ENCODE measurements at places on chromosomes 7 and 10.

DNA sequence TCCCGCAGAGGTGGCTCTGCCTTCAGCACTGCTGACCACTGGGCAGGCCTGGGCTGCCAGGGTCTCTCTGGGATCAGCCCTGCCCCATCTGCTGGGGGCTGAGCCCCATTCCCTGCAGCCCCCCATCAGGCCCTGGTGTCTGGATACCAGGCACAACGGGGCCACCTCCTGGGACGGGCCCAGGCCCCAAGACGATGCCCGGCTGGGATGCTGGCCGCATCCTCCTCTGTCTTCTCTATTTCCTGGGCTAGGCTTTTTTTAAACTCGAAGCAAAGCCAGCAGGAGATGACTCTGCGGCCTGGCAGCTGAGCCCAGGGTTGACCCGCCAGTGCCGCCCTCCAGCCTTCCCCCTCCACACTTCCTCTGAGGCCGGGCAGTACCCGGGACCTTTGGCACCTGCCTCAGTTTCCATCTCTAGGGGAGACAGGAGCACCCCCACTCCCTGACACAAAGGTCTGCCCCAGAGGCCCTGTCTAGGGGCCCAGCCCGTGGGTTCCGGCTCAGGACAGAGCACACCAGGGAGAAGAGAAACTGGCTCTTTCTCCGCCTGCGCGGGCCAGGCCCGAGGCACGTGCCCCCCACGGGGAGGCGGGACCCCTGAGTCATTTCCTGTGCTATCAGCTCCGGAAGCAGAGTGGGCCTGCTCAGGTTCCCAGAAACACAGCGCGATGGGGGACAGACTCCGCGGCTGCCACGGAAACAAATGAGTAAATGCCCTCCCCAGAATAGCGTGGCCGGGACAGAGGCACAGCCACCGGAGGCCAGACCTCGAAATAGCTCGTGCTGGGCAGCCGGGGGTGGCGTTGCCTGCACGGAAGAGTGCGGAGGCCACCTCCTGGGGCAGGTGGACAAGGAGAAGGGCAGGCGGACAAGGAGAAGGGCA, 84.6 kb upstream of the PDGFA start:
- no peaks in the 10 kb centered on the region for H3K4me1 ChIP-seq
- DNase-seq, result peak; percentile 53
- no peak overlapping the region for H3K4me3 ChIP-seq
- H3K27me3 ChIP-seq, result no peaks in the 10 kb centered on the region

DNA sequence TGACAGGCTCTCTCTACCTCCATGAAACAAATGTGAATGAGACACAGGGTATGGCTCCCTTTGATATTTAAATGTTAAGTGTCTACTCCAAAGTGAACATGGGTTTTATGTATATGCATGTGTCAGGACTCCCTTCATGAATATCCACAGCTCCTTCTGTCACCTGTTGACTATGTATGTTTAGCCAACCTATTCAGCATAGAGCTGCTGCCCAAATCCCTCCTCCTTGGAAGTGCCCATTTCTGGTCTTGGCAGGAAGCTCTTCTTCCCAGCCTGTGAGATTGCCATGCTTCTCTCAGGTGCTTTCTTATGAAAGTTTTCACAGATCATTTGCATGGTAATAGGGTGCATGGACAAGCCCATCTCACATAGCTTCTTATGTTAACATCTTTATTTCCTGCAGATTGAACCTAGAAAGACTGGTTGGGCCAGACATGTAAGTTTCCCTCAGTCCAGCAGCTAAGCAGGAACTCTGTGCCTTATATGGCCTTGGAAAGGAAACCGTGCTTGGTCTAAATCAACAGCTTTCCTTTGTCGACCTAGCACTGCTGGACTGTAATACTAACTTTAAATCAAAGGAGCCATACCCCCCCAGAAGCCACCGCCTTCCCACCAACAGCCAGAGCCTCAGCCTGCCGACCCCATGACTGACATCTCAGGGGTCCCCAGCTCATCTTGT, 288.9 kb downstream of the ADARB2 start:
- H3K4me1 ChIP-seq, result no peaks in the 10 kb centered on the region
- DNase-seq, result no peak
- H3K4me3 ChIP-seq, result no peak overlapping the region
- H3K36me3 ChIP-seq, result no peaks in the 10 kb centered on the region
- no peak overlapping the region for H3K27ac ChIP-seq

- no peak for DNase-seq
- H3K27me3 ChIP-seq, result no peaks in the 10 kb centered on the region
- no peaks in the 10 kb centered on the region for H3K4me1 ChIP-seq
- no peak overlapping the region for H3K27ac ChIP-seq
- H3K36me3 ChIP-seq, result no peaks in the 10 kb centered on the region
Observed at GRCh38 chr7:3041986-3042675, 1.5 kb downstream of the CARD11 start.

DNA sequence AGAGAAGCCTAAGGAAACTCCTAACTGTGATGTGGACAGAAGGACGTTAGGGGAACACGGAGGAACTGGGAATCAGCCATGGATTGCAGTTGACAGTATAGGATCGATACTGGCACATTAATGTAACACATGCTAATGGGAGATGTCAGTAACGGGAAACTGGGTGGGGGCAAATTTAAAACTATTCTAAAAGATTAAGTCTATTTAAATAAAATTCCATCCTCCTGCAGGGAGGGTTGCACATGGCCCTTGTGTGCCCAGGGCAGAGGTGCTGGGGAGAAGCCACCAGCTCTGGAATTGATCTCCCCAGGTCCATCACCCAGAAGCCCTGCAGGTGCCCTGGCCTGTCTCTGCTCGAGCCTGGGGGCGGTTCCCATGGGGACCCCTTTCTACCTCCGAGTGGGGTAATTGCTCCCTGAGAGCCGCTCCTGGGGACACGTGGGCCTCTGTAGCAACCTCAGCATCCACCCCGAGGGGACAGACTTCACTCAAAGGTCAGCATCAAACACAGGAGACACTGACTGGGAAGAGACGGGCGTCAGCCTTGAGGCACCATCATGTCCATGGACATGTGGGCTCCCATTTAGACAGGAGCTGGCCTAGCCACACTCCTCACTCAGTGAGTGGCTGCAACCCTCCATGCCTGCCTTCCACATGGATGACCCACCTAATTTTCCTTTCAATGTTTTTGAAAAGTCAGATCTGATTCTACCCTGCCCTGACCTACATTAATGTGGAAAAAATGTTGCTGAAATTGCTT, 21.1 kb downstream of the SCART1 start:
- H3K4me1 ChIP-seq, result no peaks in the 10 kb centered on the region
- H3K36me3 ChIP-seq, result no peaks in the 10 kb centered on the region
- DNase-seq, result no peak
- H3K27me3 ChIP-seq, result no peaks in the 10 kb centered on the region
- no peak overlapping the region for H3K27ac ChIP-seq
- H3K4me3 ChIP-seq, result no peak overlapping the region

DNA sequence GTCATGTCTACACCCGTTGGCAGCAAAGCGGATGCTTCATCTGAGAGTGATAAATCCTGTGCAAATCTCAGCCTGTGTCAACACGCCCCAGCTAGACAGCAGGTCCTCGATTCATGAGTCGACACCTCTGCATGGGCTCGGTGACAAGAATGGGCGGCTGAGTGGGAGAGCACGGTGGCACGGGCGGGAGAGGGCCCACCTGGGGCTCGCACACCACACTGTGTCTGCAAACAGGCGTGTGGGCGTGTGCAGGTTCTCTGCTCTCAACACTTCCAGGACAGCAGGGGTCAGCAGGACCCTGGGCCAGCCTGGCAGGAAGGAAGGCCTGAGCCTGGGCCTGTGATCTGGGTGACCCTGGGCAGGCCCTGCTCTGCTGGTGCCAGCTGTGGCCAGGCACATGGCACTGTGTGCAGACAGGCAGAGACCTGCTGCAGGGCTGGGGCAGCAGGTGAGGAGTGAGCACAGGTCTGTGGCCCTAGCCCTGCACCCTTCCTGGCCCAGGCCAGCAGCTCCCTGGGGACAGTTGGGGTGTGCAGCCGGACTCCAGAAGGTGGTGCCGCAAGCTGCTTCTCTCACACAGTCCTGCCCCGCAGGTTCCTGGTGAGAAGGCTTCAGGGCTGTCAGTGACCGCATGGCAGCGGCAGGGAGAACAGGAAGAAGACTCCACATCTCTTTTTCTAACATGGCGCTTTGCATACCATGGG, 216.4 kb downstream of the ELFN1 start:
- H3K27ac ChIP-seq, result no peak overlapping the region
- no peaks in the 10 kb centered on the region for H3K4me1 ChIP-seq
- no peaks in the 10 kb centered on the region for H3K36me3 ChIP-seq

DNA sequence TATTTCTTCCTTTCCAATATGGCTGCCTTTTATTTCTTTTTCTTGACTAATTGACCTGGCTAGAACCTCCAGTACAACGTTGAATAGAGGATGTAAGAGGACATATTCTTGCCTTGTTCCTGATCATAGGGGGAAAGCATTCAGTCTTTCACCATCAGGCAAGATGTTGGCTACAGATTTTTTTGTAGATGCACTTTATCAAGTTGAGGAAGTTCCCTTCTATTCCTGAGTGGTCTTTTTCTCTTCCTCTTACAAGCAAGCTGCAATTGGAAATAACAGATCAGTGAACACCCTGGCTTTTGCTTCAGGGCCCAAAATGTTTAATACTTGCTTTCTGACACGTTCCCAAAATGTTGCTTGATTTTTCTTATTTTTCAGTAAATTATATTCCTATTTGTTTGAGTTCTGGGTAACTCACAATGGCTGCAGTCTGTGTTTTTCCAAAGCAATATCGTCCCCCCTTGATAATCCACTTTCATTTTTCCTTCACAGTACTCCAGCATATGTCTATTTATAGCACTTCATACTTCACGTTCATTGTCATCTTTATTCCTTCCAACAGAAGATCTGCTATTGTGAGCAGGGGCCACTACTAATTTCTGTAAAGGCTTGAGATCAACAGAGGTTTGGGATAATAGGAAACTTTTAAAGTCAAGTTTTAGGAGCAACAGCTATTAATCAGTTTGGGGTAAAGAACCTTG, 11.7 kb downstream of the CPEB3 start:
- H3K4me1 ChIP-seq, result no peaks in the 10 kb centered on the region
- DNase-seq, result no peak
- H3K4me3 ChIP-seq, result no peak overlapping the region
- no peaks in the 10 kb centered on the region for H3K27me3 ChIP-seq
- H3K27ac ChIP-seq, result peak overlapping the region; percentile 36

- no peak overlapping the region for H3K27ac ChIP-seq
- no peak for DNase-seq
- H3K36me3 ChIP-seq, result no peaks in the 10 kb centered on the region
Observed at GRCh38 chr10:10959666-10960065, 58.0 kb upstream of the CELF2 start.

Data from uterus (tissue), 4 donors.